Stimulated activated CD8-positive, alpha-beta memory T cell treated with anti-CD3 and anti-CD28 coated beads, Interleukin-15, amount 100 ng/mL, for 4 hours (primary cell): ENCODE measurements at places on chromosomes 16 and 17.
A peak's percentile ranks its signal among the peaks of the same experiment; 100 is the strongest.

- no peak for DNase-seq
These were observed 290.4 kb downstream of the TOX3 start for GRCh38 chr16:52256310-52257078.

- no peak for DNase-seq
These were observed 19.1 kb downstream of the MYH11 start for GRCh38 chr16:15837761-15838160.

- DNase-seq, result peak; percentile 13
These were observed 1.1 kb upstream of the TFAP4 start for GRCh38 chr16:4273858-4274311.

DNA sequence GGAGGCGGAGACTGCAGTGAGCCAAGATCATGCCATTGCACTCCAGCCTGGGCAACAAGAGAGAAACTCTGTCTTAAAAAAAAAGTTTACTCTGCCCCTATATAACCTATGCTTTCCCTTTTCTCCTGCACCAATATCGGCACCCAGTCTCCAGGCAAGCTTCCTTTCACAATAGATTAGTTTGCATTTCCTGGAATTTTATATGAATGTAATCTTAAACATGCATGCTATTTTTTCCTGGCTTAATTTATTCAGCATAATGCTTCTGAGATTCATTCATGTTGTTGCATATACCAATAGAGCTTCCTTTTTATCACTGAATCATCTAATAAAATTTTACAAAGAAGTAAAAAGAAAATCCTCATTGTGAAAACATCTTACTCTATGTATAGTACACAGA lies 59.4 kb downstream of the USP32 start:
- DNase-seq, result no peak

DNA sequence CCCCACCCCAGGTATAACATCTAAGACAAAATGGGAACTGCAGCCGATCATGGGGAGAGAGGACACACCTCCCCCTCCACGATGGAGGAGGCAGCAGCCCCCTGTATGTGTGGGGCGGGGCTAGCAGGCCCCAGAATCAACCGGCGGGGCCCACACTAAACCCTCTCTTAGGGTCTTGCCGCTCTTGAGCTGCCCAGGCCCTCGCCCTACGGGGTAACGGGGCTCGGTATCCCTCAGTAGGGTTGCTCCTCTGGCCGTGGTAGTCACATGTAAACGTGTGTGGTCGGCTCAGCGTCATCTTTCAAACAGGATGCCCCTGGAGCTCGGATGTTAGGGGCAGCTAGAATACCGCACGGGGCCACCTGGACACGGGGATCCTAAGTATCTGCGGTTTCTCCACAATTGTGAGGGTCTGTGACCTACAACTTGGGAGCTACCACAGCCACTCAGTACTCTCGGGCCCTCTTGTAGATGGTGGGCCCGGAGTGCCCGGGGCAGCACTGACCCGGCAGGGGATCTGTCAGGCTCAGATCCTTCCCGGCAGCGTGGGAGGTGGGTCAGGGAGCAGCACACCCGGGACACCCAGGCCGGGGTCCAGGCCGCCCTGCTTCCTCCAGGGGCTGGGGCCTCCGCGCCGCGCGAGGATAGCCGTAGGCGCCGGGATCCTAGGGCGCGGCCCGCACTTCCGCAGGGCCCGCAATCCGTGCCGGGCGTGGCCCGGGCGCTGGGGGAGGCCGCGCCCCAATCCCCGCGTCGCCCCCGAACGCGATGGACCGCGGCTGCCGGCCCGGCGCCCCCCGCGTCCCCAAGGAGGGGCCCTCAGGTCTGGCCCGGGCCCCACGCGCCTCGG lies 781 bp downstream of the ARHGDIA start:
- no peak for DNase-seq

GRCh38 chr17:8991514-8992285 lies 26.2 kb upstream of the PIK3R5 start:
- peak; percentile 26 for DNase-seq

- DNase-seq, result no peak
These were observed 3.2 kb downstream of the TPSG1 start for GRCh38 chr16:1221628-1222552.

- no peak for DNase-seq
These were observed 8.6 kb upstream of the TEX19 start for GRCh38 chr17:82350182-82351030.

DNA sequence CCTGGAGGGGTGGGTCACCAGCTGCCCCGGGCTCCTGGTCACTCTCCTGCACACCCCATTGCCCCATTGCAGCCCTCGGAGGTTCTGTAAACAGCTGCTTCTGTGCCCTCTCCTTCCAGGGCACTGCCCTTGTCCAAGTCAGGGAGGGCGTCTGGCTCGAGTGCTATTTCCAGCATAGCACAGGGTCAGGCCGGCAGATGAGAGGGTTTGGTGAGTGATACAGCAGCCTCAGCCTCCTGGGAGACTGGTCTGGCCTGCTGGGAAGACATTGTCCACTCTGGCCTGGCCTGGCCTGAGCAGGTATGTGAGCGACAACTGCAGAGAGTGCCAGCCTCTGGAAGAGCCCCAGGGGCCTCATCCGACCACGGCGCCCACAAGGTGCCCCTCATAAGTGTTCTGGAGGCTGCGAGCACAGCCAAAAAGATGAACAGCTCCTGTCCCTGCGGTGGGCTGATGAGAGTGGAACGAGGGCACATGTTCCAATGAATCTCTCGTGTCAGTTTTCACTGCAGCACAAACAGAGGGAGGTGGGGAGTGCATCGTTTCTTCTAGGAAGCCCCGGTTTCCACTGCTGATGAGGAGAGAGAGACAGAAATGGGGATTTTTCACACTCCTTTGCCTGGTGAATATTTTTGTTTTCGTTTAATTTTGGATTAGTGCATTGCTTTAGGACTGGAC lies 105.8 kb upstream of the SDK2 start:
- no peak for DNase-seq

- DNase-seq, result no peak
These were observed 91.7 kb downstream of the RPGRIP1L start for GRCh38 chr16:53612003-53612402.

DNA sequence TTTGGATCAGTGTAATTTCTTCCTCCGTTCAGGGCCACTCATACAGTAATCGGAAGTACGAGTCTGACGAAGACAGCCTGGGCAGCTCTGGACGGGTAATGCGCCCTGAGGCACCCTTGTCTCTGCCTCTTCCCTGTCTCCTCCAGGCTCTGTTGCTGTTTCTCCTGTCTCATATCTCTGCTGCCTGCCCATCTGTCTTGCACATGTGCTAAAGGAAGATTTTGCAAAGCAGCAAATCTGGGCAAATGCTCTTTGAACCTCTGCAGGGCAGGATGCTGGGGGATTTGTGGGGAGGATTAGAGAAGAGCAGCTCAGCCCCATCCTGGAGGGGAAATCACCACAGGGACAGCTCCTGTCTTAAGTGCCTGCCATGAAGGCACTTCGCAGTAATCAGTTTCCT lies 32.4 kb upstream of the POLR3E start:
- DNase-seq, result no peak

DNA sequence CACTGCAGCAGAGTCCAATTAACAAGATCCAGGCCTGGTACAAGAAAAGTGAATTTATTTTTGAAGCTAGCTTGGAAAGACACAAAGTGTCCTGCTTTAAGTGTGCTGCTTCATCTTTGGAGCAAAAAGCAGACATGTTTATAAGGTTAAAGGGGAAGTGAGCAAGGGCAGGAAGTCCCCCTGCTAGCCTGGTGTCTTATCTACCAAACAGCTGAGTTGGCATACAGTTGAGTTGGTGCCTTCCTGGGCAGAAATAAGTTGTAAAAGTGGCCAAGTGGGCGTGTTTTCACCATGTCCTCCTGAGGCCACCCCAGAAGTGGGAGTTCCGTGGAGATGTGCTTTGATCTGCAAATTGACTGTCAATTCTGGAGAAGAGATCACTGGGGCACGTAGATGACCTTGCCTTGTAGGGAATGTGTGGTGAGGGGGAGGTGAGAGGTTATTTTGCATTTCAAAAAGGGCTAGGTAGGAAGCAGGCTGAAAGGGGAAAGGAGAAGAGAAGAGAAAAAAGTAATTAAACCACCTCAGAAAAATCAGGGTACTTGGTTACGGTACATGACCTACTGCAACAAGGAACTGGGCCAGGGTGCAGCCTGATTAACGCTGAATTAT lies 38.3 kb upstream of the HSBP1 start:
- no peak for DNase-seq

DNA sequence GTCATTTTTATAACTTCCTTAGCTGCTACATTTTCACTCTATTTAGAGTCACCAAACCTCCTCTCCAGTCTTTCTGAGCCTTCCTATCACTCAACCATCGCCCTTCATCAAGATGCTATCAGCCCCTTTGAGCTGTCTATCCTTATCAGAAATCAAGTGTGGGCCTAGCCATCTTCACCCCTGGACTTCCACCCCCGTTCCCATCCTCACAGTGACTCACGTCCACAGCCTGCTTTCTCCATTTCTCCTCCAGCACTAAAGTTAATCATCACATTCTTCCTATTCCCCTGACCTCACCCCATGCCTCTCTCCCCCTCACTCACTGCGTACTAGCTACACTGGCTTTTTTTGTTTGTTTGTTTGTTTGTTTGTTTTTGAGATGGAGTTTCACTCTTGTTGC lies 2.4 kb upstream of the TEKT3 start:
- no peak for DNase-seq

DNA sequence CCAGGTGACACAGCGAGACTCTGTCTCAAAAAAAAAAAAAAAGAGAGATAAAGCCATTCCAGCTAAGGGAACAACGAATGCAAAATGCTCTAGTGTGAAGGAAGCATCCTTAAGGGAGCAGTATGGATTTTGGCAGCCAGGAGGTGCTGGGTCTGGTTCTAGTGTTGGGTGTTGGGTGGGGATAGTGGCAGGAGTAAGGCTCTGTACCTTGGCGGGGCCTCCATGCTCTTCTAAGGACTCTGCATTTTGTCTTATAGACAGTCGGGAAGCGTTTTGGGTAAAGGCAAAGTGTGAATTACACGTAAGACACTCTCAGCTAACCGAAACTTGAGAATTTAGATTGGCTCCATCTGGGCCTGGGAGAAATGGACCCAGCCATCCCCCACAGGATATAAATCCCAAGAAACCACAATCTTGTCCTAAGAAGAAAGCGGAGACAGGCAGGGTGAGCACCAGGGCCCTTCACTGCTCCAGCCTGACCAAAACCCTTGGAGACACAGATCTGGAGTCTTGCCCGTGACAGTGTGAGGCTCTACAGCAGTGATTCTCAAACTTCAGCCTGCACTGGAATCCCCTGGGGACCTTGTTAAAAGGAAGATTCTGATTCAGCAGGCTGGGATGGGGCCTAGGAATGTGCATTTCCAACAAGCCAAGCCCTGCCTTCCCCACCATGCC lies 33.1 kb upstream of the PHB1 start:
- DNase-seq, result no peak

DNA sequence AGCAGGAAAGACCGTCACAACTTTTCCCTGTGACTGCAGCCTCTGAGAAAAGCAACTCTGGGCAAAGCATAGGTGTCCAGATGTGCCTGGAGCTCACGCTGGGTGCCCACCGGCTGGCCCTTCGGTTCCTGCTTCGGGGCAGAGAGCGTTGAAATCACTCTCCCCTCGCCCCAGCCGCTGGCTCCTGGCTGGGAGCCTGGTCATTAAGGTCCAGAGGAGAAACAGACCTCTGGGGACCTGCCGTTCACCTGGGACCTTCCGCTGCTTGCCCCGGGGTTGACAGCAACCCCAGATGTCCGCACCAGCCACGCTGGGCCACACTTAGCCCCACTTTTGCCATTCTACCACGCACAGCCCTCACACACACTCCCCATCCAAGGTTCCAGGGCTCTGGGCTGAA lies 13.1 kb downstream of the MRM3 start:
- no peak for DNase-seq

DNA sequence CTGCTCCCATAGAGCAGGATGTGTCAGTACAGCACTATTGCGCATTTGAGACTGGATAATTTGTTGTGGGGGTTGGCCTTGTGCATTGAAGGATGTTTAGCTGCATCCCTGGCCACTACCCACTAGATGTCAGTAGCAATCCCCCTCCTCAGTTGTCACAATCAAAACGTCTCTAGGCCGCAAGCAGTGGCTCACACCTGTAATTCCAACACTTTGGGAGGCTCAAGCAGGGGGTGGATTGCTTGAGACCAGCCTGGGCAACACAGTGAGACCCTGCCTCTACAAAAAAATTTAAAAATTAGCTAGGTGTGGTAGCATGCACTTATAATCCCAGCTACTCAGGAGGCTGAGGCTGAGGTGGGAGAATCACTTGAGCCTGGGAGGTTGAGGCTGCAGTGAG lies 48.4 kb downstream of the CENPV start:
- DNase-seq, result no peak

- no peak for DNase-seq
These were observed at the start of gene CCDC92B for GRCh38 chr17:2749058-2749783. Gene CCDC92B (minus strand): TSS chr17:2749652. CDS start chr17:2735145, 14,507 bp downstream.

GRCh38 chr16:12719972-12720371 lies 83.7 kb downstream of the CPPED1 start:
- DNase-seq, result no peak
